Germinal center (tissue), 1 donor: ENCODE measurements at places on chromosomes 3 and 15.

- DNase-seq: peak; percentile 65
These were observed 703 bp downstream of the PEAK1 start for GRCh38 chr15:77418966-77419835.

DNA sequence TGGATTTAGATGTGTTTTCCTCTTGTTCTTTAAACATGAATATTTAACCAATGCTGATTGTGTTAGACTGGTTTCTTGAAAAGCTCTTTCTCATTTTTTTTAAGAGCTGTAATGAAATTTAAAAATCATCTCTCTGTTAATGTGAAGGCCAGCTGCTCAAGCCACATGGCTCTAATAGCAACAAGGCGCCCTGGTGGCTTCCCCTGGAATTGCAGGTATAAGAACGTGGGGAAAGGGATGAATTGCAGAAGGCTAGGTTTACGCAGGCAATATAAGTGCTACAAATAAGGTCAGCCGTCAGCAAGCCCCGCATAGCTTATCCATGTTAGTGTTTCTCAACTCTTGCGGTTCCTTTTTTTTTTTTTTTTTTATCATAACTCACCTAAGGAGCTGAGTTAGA lies 108.5 kb downstream of the SAMMSON start:
- peak; percentile 30 for DNase-seq

- DNase-seq: no peak
These were observed 318.0 kb upstream of the LMCD1 start for GRCh38 chr3:8183627-8184026.

- DNase-seq: no peak
These were observed 532 bp upstream of the ESYT3 start for GRCh38 chr3:138433892-138434275.

GRCh38 chr15:38652998-38653397 lies 88.4 kb upstream of the RASGRP1 start:
- DNase-seq: peak; percentile 17

- DNase-seq: no peak
These were observed 21.0 kb upstream of the ATP2B2 start for GRCh38 chr3:10526366-10526765.

DNA sequence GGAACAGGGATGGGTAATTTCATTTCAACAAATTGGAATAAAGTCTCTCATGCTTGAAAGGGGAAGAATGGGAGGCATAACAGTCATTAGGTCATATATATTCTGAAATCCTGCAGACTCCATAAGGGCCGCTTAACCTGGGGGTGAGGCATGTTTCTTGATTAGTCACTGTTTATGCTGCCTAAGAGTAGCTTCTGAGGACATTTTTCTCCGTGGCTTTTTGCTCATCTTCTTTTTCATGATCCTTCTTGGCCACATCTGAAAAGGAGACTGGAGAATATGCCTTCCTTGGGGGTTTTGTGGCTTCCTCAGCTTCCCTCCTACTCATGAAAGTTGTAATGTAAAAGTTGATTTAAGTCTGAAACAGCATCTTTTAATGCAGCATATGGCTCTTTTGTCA lies 20.0 kb upstream of the CFAP20DC start:
- DNase-seq: no peak

GRCh38 chr3:140487566-140487965 lies 190.3 kb upstream of the TRIM42 start:
- no peak for DNase-seq

GRCh38 chr3:115512565-115513415 lies 110.5 kb upstream of the GAP43 start:
- DNase-seq: peak; percentile 14

DNA sequence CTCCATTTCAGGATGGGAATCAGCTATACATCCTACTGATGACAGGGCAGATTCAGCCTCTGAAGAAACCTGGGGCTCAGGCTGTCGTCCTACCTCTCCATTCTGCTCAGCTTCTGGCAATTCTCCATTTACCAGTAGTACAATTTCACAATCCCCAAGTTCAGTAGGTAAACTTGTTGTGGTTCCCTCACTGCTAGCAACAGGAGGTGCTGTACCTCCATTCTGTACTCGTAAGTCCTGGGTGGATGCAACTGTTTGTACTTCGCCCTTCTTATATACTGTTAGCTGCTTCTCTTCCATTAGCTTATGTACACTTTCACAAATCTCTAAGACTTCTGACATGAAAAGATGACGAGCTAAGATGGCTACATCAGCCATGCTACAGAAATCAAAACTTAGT lies 11.6 kb downstream of the ZBTB11 start:
- no peak for DNase-seq

DNA sequence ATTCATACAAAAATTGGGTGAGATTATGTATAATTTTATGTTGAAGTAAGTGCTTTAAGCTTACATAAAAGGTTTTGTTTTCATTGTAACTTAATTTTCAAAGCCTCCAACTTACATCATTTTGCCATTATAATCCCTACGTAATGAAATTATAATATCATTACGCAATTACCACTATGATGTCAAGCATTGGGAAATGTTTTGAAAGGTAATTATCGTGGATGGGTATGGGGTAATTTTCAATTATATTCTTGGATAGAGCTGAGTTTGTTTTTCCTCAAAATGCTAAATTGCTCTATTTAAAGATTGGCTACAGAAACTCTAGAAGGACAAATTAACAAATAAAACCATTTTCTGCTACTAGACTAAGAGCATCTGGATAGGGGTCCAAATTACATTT lies 80.2 kb upstream of the FAM3D start:
- DNase-seq: no peak

- DNase-seq: no peak
These were observed 8.1 kb downstream of the FOXP1 start for GRCh38 chr3:71575433-71575832.

DNA sequence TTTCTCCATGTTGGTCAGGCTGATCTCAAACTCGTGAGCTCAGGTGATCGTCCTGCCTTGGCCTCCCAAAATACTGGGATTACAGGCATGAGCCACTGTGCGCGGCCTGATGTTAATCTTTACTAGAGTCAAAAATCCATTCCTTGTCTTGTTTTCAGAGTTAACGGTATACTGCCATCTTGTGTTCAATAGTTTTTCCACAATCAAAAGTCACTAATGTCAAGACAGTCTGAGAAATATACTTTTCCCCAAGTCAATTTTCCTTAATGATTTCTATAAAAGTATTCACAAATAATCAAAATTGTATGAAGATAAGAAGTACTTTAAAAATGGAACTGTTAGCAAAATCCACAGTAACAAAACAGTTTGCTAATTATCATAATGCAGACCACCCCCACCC lies 8.5 kb downstream of the CRBN start:
- DNase-seq: no peak

DNA sequence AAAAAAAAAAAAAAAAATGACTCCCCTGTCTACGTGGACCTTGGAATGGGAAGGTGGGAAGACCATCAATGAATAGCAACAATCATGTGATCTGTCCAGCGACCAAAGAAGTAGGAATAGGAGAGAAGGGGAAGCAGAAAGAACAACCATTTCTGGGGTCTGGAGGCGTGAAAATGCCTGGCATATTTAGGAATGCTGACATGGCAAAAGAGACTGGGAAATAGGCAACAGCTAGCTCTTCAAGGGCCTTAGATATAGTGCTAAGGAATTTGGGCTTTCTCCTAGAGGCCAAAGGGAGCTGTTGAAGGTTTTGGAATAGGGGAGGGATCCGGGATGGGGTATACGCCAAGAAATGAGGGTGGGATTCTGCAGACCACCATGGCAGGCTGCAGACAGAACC lies 5.9 kb downstream of the SLC22A13 start:
- no peak for DNase-seq

- peak; percentile 72 for DNase-seq
These were observed 89.0 kb downstream of the IQSEC1 start for GRCh38 chr3:12984023-12984823.
